ENCODE measurements at places on chromosomes 4 and X. TPM values are rescaled to one million over a fixed set of nuclear protein-coding genes. Genes with fewer than 3 reads are reported as not detected.

The F8A2 gene
- not detected for polyA plus RNA-seq

The GUCY1B1 gene
- polyA plus RNA-seq: 4.2 TPM

The INTU gene
- polyA plus RNA-seq: 2.7 TPM

The TLR7 gene
- polyA plus RNA-seq: 0.03 TPM

The ABCG2 gene
- polyA plus RNA-seq: 0.89 TPM

Measured in adipose tissue (tissue), 3 donors.